ENCODE measurements at places on chromosomes 4 and X.

DNA sequence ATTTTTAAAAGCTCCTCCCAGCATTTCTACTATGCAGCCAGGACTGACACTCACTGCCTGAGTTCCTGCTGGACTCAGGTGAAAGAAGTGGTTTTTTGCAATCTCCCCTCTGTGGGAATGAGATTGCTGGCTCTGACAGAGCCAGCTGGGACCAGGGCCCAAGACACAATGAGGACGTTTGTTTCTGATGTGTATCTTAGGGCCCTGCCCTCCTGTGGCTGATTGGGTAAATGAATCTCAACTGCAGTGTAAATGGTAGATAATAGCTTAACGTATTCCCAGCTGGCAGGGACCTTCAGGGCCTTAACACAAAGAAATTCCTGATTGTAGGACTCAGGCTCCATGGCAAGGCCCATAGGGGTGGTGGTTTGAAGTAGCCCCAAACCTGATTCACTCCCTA lies 85.8 kb upstream of the PRPS1 start:
- DNase-seq, result no peak

- DNase-seq, result no peak
Observed at GRCh38 chr4:147844781-147845180, 112.9 kb downstream of the ARHGAP10 start.

DNA sequence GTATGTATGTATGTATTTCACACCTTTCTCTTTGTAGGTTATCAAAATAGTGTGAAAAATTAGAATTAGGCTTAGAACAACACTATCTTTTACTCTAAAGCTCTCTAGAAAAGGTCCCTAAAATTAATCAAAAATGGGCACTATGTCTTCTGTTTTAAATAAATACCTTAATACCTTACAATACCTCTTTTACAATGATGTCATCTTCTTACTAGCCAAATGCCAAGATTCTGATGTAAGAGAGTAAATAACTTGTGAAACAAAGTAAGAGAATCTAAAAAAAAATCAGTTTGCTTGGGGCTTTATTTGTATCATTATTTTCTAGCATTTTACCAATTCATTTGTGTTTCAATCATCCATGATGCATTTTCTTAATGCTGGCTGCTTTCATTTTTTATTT lies 402.2 kb upstream of the MAGEB2 start:
- DNase-seq, result no peak

DNA sequence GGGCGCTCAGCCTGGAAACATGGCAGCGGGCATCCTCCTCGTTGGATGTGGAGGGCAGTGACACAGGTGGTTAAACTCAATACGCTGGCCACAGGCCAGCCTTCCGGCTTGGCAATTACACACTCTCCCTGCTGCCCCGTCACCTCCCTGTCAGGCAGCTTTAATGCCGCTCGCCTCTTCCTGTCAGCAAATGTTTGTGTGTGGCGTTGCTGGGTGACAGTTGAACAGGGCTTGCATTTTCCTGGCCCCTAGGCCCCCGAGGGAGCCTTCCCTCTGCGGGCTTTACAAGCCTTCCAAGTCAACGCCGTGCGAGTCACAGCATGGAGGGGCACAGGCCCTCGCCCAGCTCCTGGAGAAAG lies 620.0 kb downstream of the BCOR start:
- DNase-seq, result no peak

- DNase-seq, result no peak
Observed at GRCh38 chr4:85901500-85901899, 426.6 kb downstream of the ARHGAP24 start.

DNA sequence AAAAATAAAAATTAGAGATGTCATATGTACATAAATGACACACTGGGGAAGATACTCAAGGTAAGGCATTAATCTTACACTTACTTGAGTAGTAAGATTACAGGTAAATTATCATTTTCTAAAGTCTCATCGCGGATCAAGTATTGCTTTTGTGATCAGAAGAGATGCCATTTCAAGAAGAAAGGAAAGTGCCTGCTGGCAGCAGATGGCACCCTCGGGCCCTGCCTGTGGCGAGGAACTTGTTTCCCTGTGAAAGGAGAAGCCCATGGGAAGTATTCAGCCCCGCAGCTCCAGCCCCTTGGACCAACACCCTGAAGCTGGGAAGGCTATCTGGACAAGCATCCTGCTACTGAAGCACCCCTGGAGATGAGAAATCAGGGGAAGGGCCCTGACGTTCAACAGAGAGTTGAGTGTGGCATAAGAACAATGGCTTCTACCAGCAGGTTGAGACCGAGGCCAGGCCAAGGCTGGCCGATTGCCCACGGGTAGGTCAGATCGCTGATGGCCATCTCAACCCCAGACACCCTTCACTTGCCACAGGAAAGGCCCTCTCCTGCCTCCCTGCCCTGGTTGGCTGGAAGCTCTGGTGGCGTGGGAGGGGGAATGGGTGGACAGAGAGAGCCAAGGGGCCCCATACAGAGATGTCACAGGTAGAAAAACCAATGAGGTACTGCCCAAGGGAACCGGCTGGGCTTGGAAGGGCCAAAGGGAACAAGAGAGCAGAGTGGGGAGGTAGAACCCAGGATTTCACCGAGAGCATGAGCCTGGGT lies 18.8 kb upstream of the MXD4 start:
- no peak for DNase-seq

All from D341Med (cell line).